LoVo (cell line): ENCODE measurements at places on chromosomes 7 and 10.

GRCh38 chr7:139854803-139855497, 25.9 kb downstream of the TBXAS1 start:
- DNase-seq, result no peak

DNA sequence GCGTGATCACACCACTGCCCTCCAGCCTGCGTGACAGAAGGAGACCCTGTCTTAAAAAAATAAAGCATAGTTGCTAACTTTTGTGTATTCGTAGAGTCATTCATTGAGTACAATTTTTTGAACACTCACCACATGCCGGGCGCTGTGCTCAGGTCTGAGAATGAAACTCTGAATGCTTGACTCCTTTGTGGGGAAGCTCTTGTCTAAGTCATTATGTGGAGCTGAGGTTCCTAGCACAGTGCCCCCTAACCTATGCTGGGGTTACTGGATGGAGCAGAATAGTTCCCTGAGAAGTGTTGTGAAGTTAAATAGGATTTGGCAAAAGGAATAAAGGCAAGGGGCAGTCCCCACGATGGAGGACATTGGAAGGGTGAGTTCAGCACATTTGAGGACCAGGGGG, 123.3 kb downstream of the CELF2 start:
- no peak for DNase-seq

GRCh38 chr7:158006841-158007696, 580.6 kb downstream of the PTPRN2 start:
- DNase-seq, result no peak

DNA sequence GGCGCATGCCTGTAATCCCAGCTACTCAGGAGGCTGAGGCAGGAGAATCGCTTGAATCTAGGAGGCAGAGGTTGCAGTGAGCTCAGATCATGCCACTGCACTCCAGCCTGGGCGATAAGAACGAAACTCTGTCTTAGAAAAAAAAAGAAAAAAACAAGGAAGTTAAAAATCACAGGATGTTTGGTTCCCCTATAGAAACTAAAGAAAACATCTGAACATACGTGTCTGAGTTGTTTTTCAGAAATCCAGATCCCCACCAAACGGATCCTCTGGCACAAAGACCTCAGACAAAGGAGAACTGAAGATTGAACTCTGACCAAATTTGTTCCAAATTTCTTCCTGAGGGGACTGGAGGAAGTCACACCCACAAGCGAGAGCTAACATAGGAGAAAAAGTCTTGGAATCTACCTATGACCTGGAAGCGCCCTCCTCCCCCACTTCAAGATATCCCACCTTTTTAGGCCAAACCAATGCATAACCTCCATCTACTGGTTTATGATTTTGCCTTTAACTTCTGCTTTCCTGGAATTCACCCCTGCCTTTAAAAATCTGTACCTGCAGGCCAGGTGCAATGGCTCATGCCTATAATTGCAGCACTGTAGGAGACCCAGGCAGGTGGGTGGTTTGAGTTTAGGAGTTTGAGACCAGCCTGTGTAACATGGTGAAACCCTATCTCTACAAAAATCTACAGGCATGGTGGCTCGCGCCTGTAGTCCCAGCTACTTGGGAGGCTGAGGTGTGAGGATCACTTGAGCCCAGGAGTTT, 19.7 kb upstream of the SIRT1 start:
- no peak for DNase-seq

- DNase-seq, result no peak
Measured at GRCh38 chr7:151793531-151793951, 83.4 kb downstream of the PRKAG2 start.

DNA sequence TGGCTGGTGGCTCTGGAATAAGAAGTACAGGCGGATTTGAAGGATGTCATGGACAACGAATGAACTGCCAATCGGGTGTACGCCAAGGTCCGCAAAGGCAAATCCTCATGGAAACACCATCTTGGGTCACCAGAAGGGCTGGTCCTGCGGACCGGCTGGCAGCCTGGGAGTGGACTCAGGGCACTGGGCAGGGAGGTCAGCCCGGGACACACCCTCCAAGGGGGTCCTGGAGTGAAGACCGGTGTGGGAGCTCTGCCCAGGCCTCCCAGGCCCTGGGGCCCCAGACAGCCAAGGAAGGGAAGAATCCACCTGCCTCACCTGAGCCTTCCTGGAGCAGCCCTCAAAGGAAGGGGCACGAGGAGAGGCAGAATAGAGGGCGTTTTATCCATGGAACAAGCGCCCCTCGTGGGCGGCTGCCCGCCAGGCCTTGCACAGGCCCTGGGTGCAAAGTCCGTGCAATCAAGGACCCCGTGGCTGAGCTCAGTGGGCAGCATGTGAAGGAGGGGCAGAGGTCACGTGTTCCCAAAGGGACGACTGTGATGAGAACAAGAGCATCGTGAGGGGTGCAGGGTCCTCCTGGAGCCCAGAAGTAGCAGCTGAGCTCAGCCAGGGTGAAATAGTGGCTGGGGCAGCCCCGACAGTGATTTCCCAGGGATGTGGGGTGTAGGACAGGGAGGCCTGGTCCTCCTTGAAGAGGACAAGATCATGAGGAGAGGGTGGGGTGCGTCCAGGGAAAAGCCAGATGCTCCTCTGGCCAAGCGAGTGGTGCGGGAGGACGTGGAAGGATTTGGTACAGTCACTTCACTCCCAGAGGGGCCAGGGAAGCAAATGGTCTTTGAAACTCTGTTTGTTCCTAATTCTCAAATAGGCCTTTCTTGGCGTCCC, 105.2 kb downstream of the TCERG1L start:
- DNase-seq, result no peak

GRCh38 chr7:150778014-150778737, 22.0 kb downstream of the TMEM176B start:
- DNase-seq, result no peak

GRCh38 chr7:141328290-141328689, 222.9 kb upstream of the AGK start:
- no peak for DNase-seq
